ENCODE measurements at places on chromosomes 16 and 17.

GRCh38 chr17:57669671-57670529, 75.2 kb downstream of the CCDC182 start:
- no peak for DNase-seq

DNA sequence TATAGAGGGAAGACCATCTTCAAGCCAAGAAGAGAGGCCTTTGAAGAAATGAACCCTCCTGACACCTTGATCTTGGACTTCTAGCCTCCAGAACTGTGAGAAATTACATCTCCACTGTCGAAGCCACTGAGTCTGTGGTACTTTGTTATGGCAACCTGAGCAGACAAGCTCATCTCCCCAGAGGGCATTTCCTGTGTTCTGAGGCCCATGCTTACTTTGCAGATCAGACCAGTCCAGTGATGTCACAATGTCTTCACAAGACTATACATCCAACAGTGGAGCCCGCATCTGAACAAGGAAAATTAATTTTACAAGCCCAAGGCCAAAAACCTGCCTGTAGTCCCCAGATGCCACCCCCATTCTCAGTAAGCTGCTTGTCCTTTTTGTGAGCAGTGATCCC, 14.8 kb upstream of the C17orf113 start:
- no peak for DNase-seq

- DNase-seq, result no peak
These were observed 1.3 kb upstream of the HAP1 start for GRCh38 chr17:41735744-41736143.

DNA sequence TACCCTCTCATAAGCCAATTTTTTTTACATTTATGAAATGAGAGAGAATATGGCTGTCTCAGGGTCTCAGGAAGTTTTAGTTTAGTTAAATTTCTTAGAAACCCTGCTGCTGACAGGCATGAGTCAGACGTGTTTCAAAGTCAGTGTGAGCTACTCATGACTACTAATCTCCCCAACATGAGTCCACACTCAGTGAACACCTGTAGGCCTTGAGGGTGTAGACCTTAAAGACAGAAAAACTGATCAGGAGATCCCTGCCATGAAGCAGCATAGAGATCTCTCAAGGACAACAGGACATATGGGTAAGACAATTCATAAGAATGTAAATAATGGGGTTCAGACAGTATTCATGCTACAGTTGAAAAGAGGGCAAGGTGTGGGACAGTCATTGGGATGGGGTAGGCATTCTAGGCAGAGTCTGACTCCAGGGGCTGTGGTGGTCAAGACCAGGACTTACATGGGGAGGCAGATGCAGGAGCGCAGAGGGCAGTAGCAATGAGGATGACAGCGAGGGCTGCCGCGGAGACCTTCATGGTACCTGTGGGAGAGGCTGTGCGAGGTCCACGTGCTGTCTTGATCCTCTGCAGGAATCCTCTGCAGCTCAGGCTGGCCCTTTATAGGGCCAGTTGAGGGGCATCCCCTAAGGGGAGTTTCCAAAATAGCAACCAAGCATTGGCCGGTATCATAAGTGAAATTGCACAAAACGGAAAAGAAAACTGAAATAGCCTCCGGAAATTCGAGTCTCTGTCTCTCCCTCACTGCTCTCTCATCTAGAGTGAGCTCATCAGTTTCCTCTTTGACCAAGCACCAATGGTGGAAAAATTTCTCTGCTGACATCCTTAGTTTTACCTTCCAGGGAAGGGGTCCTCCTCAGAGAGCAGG, at the start of gene CCL5:
Gene CCL5, minus strand, starts transcription at position 588 of the 882 bp plus-strand sequence.
- DNase-seq, result no peak

DNA sequence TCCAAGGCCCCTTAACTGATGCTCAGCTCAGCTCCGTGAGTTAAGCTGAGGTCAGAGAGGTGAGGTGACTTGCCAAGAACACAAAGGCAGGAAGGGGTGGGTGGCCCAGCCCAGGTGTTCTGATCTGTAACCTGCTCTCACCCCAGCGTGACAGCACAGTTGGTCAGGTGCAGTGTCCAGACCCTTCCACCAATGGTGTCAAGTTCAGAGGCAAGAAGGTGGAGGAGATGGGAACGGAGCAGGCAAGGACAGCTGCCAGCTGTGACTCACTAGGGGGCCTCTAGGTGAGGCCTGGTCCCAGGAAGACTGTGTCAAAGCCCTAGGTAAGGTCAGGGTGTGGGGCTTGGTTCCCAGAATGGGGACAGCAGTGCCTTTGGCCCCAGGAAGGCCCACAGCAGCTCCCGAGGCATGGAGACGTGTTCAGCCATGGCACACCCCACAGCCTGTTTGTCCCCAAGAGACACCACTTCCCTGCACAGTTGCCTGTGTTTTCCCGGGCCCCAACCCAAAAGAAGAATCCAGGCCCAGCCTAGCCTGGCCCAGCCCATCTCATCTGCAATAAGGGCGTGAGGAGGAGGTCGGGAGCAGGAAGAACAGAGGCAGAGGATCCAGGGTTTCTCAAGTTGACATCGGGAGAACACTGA, 7.2 kb downstream of the WFIKKN2 start:
- DNase-seq, result no peak

- DNase-seq, result no peak
These were observed 1.4 kb downstream of the LGALS3BP start for GRCh38 chr17:78977997-78978973.
